ENCODE measurements at places on chromosomes 5 and 9. TPM values are rescaled to one million over a fixed set of nuclear protein-coding genes. Genes with fewer than 3 reads are reported as not detected.

The PPP2R2B gene
- total RNA-seq, result 25.9 TPM

The CATSPER3 gene
- total RNA-seq, result 0.99 TPM

The AHRR gene
- total RNA-seq, result 7.4 TPM

The PAPPA gene
- 4.9 TPM for total RNA-seq

The PCDHGA2 gene
- 2.6 TPM for total RNA-seq

The DOK3 gene
- 7.9 TPM for total RNA-seq

The SLC25A46 gene
- total RNA-seq, result 45.0 TPM

The FGD3 gene
- total RNA-seq, result 55.4 TPM

The KCNV2 gene
- total RNA-seq, result not detected

The BTNL3 gene
- total RNA-seq, result not detected

The RXRA gene
- 173 TPM for total RNA-seq

The ORM2 gene
- not detected for total RNA-seq

The LHX3 gene
- total RNA-seq, result not detected

The TNFSF8 gene
- total RNA-seq, result 1.5 TPM

The TEX48 gene
- not detected for total RNA-seq

The TRPM6 gene
- total RNA-seq, result 2.6 TPM

The TCF7 gene
- total RNA-seq, result 3.6 TPM

The SH3PXD2B gene
- total RNA-seq, result 39.8 TPM

The SMAD5 gene
- 86.3 TPM for total RNA-seq

The CCL28 gene
- total RNA-seq, result 7.6 TPM

The IL7R gene
- 34.9 TPM for total RNA-seq

The ADRB2 gene
- total RNA-seq, result 5.7 TPM

The ADAMTS19 gene
- total RNA-seq, result 5.3 TPM

The MOB3B gene
- 9.4 TPM for total RNA-seq

Measured in ureter (tissue), 1 donor.